Activated T-helper 17 cell treated with anti-CD3 and anti-CD28 coated beads, Interleukin-2, amount 50 U/mL, for 72 hours (primary cell): ENCODE measurements at places on chromosomes 2 and 18. TPM values are rescaled to one million over a fixed set of nuclear protein-coding genes. Genes with fewer than 3 reads are reported as not detected.

DNA sequence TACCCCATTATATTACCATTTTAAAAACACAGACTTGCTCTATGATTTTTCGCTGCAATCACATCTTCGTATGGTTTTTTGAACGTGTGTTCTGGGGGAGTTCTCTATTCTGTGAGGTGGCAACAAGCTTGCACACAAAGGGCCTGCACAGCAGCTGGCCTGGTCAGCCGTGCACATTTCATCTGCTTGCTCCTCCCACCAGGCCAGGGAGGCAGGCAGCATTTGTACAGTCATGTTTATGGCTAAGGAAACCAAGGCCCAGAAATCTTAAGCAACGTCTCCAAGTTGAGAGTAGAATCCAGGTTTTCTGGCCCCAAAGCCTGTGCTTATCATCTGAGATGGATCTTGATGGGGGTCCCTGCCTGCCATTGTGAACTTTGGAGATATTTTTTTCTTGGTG lies 106.4 kb upstream of the SMIM21 start:
- ATAC-seq = no peak

DNA sequence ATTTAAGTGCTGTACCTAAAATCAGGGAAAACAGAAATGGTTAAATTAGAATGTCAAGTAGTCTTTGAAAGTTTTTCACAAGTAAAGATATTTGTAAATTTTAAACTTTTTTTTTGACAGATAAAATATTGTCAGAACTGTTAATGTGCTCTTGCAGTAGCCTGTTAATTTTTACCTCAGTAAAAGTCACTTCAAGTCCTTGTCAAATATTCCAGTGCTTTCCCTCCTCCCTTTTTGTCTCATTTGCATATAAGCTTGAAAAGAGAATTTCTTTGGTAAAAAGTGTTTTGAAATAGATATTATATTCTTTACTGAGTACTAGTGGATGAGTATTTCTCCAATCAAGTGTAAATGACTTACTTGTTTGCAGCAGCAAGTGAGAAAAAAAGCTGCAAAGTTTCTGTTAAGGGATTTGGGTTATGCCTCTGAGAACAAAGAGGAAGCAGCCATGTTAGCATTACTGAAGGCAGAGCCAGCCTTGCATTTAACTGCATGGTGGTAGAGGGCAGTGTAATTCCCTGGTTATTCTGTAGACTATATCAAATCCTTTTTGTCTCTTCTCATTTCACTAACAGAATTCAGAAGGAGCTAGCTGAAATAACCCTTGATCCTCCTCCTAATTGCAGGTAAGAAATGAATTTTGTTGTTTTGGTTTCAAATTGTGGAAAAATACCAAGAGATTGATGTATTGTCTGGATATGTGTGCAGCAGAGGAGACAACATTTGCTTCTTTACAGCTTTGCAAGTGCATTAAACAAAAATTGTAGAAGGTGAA lies 3.2 kb downstream of the UBE2E3 start:
- ATAC-seq = no peak

DNA sequence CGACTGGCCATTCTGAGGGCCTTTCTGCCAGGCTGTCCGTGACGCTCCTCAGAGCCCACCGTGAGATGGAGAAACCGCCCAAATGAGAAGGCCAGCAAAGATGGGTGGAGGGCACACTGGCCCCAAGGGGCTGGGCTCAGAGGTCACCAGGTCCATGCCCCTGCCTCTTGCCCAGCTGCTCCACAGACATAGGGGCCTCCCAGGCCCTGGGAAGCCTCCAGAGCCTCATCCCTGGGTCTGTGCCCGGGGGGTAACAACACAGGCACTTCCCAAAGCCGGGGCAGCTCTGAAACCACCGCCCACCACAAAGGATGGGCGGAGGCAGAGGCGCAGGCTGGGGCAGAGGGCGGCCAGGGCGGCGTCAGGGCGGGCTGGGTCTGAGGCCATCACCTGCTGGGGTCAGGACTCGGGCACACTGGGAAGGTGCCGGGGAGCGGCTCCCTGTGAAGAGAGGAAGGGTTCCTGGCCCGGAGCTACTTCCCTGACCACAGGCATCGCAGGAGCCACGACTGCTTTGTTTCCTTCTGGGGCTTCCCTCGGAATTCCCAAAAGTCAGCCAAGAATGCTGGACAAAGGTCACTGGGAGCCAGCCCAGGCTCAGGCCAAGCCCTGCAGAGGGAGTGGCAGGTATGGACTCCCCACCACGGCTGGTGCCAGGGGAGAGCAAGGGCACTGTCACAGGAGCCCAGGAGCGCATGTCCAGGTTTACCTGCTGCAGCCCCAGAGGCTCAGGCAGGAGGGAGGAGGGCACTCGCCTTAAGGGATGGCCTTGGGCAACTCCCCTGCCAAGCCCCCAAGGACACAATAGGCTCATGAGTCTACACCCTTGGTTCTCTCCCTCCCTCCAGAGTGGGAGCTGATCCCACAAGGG lies 9.4 kb downstream of the CYP26B1 start:
- ATAC-seq = no peak

GRCh38 chr2:234029150-234029733 lies 21.3 kb upstream of the SPP2 start:
- no peak for ATAC-seq

DNA sequence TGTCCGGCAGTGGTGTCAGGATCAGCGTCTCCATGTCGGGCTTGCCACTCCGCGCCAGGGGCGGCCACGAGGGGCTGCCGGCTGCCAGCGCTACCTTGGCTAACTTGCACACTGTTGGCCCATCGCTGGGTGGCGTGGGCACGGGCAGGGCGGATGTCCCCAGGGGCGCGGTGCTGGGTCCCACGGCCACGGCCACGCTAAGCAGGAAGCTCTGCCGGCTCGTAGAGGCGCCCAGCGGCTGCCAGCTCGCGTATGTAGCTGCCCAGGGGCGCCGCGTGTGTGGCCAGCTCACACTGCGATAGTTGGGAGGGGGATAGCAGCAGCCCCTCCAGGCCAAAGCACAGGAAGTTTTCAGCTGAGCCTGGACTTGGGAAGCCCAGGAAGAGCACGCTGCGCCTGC lies 249.4 kb downstream of the ANKRD30B start:
- no peak for ATAC-seq

DNA sequence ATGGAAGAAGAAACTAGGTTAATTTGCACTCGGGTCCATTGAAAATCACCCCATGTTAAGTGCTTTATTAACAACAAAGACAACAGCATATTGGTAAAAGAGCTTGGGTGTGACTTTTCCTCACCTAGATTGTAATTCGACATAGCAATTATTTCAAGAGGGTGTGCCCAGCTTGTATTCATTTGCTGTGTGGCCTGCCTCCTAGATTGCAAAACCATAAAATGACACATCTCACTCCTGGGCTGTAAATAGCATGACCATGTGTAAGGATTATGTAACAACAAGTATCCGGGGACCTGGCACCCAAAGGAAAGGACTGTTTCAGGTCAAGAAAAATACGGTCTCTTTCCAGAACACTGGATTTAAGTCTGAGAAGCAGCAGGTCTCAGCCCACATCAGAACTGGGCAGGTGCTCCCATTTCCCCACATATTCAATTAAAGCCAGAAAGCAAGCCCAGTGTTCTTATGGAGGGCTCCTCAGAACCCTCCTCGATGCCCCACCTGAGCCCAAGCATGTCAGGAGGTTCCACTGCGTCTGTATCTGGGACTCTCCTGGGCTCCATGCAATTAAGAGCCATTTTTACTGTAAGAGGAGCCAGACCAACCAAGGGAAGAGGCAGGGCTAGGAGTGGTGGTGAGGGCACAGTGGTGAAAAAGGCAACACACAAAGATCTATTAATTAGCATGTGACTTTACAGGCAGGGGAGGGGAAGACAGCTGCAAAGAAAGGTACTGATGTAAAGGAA lies 39.2 kb downstream of the MREG start:
- ATAC-seq = no peak

The INPP5D gene
- total RNA-seq = 81.6 TPM

GRCh38 chr2:16262526-16263178 lies 322.3 kb downstream of the MYCN start:
- no peak for ATAC-seq

GRCh38 chr2:39834426-39834825 lies 55.4 kb upstream of the THUMPD2 start:
- ATAC-seq = no peak

DNA sequence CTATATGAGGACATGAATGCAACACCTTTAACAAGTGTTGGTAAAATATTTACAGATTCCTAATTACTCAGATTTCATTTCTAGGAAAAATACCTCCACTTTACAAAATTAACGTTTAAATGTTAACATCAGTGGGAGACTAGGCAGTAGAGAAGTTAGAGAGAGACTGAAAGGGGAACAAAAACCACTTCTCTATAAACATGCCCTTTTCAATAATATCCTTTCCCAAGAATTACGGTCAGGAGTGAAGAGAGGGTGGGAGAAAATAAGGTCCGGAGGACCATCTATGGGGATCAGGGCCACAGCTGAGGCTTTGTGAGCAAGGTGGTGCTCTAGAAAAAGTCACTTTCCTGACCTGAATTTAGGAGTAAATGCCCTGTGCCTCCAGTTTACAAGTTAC lies 65.3 kb upstream of the WIPF1 start:
- no peak for ATAC-seq

- no peak for ATAC-seq
These were observed 97.2 kb downstream of the AGPS start for GRCh38 chr2:177489719-177490301.

DNA sequence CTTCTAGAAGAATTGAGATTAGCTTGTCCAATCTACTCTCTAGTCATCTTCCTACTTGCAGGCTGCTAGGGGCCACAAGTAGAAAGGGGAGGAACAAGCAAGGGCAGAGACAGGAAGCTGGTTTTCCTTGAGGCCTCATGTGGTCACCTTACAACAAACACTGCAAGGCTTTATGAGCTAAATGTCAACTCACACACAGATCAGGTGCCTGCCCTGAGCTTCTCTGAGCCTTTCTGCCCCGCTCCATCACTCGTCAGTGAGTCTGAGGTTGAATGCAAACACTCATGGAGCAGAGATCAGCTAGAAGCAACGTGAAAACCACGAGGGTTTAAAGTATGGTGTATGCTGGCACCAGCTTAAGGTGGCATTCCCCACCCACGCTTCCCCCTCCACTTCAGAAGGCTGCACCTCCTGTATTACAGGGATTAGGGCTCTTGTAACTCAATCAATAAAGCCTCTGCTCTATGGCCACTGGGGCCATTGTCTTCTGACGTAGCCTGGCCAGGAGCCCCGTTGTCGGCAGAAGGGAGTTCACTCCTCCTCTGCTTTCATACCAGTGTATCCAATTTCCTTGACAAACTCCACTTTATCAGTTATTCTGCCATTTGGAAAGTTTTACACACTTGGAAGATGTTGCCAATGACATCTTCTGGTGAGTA lies 5.4 kb upstream of the CRYGC start:
- peak; percentile 26 for ATAC-seq

DNA sequence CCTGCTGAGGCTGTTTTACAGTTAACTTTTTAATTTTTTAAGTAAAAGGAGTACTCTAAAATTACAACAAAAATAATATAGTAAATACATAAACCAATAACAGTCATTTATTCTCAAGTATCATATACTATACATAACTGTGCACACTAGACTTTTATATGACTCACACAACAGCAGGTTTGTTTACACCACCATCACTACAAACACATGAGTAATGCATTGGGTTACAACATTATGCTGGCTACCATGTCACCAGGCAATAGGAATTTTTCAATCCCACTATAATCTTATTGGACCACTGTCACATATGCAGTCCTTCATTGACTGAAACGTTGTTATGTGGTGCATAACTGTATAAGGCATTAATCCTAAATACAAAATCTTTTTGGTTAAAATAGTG lies 42.5 kb downstream of the RASGRP3 start:
- ATAC-seq = no peak

GRCh38 chr18:69358212-69358895 lies 42.3 kb upstream of the DOK6 start:
- no peak for ATAC-seq

DNA sequence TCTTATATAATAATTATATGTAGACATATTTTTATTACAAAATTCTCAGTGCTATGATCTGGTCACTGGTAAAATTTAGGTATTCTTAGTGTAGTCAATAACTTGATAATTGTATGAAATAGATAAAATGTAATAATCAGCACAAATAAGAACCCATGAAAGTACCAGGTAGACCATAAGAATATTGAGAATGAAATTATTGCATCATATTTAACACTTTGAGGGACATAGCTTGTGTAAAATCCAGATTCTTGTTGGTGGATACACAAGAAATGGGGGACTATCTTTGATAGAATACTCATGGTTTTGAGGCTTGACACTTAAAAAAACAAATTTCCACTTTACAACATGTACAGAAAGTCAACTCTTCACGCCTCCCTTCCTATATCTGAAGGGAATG lies 898.8 kb upstream of the DDX18 start:
- no peak for ATAC-seq

GRCh38 chr18:73990258-73990657 lies 157.4 kb downstream of the FBXO15 start:
- no peak for ATAC-seq

The CERKL gene
- total RNA-seq = not detected

DNA sequence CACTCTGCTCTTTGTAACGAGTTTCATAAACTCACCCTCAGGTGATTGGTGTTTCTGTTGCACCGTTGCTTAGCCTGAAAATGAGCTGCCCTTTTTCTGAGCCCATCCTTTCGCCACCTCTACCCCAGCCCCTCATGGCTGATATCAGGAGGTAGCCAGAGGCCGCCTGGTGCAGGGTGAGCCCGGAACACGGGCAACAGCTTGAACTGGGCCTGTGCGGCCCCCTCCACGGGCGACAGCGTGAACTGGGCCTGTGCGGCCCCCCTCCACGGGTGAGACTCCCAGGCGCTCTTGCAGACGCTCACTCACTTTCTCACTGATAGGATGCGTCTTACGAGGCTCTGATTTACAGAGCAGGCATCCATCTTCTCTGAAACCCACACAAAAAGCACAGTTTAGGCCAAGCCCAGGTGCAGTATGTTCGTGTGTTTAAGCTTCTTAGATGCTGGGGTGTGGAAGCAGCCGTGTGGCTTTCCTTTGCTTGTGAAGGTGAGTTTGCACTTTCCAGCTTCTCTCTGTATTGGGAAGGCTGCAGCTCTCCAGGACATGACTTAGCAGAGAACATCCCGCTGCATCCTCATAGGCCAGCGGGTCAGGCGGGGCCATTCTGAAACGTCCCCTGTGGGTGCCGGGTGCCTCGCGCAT lies 83.5 kb downstream of the NFATC1 start:
- no peak for ATAC-seq

The TUBA3E gene
- not detected for total RNA-seq

The CYTIP gene
- 591 TPM for total RNA-seq

DNA sequence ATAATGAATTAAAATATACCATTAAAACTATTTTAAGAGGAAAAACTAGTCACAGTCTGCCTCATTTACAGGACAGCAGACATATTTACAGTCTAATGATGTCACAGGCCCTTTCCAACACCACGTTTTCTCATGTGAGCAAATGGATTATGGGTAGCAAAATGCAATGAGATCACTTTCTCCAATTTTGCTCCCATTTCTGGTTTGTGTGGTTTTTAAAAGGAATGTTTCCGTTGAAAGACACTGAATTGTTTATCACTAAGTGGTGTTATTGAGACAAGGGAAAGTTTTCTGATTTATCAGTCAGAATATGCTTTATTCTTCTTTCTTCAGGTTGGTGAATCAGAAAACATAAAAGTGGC lies 11.4 kb upstream of the NR4A2 start:
- ATAC-seq = no peak
